Activated CD4-positive, CD25-positive, alpha-beta regulatory T cell (primary cell): ENCODE measurements at places on chromosomes 11 and 22.

GRCh38 chr11:68878022-68878421, 25.6 kb downstream of the MRPL21 start:
- no peak for DNase-seq

DNA sequence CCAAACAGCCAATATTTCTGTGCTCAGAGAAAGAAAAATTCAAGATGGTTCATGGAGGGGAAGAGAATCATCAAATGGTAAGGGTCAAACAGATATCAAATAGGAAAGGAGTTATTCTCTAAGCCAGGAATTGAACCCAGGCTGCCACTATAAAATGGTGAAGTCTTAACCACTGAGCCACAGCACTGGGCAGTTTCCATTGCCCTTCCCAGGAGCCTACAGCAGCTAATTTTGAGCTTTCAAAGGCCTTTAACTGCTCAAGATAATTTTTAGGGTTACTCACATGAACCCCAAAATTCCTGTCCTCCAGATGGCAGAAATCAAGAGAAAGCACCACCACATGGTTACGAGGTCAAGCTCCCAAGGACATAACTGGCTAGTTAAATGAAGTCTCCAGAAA, 176.2 kb downstream of the KIF18A start:
- no peak for DNase-seq

DNA sequence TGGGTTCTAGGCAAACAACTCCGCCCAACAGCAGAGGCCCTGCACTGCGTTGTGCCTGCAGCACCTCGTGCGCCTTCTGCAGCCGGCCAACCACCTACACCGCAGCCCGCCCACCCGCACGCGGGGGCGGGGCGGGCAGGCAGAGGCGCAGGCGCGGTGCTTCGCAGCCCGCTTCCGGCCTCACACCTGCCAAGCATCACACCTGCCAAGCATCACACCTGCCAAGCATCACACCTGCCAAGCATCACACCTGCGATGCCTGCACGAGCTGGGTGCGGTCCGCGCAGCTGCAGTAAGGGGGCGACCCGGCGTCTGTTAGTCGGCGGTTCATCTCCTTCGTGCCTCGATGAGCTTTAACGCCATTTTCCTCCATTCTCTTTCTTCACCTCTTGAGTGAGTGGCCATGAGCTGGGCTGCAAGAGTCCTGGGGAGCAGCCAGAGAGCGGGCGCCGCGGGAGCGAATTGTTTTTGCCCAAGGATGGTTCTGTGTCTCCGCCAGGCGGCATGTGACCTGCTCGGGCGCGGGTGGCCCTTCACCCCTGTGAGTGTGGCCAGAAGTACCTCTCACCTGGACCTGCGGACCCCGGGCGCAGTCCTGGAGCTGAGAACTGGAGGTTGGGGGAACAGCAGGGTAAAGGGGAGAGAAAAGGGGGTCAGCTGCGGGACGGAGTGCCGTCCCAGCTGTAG, at the start of gene LDHAL6A:
Gene LDHAL6A, plus strand, starts transcription at position 171 of the 687 bp plus-strand sequence. CDS start 825 bp downstream, outside the sequence.
- DNase-seq, result no peak

GRCh38 chr11:5232176-5232575, 2.1 kb downstream of the HBD start:
- DNase-seq, result no peak

DNA sequence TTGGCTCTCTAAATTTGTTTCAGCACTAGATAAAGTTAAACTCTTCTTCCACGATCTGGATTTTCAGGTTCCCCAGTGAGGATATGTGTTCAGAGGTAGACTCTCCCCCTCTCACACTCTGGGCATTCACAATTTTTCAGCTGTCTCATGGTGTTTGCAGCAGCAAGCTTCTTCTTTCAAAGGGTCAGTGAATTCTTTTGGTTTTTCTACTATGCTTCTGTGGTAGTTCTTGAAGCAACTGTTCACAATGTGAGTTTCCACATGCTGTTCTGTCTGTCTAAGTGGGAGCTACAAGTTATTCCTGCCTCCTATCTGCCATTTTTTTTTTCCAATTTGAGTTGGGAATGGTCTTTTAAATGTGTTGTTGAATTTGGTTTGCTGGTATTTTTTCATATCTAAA, 25.4 kb downstream of the CNTF start:
- DNase-seq, result no peak

DNA sequence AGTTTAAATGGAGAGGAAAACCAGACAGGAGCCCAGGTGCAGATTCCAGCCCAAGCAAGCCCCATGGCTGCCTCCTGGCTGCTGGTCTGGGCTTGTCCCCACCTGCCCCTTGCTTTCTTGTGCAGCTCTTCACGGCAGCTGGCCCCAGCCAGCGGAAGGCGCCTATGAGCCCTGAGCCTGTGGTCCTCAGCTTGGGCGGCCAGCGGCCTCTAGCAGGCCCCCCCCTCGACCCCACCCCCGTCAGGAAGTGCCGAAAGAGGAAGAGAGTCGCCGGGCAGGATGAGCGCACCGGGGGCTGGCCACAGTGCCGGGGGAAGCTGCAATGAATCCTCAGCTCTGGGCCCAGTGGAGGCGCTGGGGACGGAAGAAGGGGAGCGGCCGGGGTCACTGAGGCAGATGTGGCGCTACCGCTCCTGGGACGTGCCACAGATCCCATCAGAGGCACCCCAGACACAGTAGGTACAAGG, 2.1 kb upstream of the DGKZ start:
- no peak for DNase-seq

GRCh38 chr11:1048375-1049070, 12.0 kb upstream of the MUC6 start:
- no peak for DNase-seq

DNA sequence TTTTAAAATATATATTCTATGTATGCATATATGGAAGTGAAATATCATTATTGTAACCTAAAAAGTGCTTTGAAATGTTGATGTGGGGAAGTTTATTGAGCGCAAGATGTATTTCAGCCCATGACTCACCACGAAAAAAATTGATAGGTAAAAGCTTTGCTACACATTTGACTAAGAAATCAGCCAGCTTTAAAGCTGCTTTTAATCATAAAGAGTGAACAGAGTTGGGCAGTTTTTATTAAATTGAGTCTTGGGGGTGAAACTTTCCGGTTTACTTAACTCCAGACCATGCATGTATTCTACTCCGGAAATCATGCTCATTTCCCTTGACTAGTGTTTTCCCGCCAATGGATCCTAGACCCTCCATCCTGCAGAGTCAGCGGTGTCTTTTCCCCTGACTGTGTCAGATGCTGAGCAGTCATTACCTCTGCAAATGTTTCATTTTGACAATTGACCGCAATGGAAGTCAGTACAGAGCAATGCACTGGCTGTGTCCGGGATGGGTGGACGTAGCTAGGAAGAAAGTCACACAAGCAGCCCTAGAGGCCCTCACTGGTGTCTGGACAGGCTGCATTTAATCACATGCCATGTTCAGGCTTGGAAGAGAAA, 47.2 kb upstream of the MPEG1 start:
- no peak for DNase-seq

- DNase-seq, result no peak
Measured at GRCh38 chr22:44456661-44457412, 41.2 kb downstream of the RTL6 start.

- DNase-seq, result no peak
Measured at GRCh38 chr11:84812471-84812969, 814.6 kb downstream of the DLG2 start.

- DNase-seq, result no peak
Measured at GRCh38 chr11:71998649-71999310, at the start of gene IL18BP. IL18BP (plus strand) TSS chr11:71998909; CDS start chr11:71999985, 1,076 bp downstream.

GRCh38 chr11:131373095-131373725, 2.8 kb downstream of the NTM start:
- DNase-seq, result no peak

GRCh38 chr11:20873054-20873453, 203.7 kb downstream of the NELL1 start:
- DNase-seq, result no peak

- DNase-seq, result no peak
Measured at GRCh38 chr22:27127911-27128310, 470.5 kb downstream of the MIAT start.

GRCh38 chr22:42065438-42066125, 5.0 kb downstream of the NAGA start:
- no peak for DNase-seq

GRCh38 chr11:69909561-69910518, 90.6 kb upstream of the FGF3 start:
- no peak for DNase-seq

DNA sequence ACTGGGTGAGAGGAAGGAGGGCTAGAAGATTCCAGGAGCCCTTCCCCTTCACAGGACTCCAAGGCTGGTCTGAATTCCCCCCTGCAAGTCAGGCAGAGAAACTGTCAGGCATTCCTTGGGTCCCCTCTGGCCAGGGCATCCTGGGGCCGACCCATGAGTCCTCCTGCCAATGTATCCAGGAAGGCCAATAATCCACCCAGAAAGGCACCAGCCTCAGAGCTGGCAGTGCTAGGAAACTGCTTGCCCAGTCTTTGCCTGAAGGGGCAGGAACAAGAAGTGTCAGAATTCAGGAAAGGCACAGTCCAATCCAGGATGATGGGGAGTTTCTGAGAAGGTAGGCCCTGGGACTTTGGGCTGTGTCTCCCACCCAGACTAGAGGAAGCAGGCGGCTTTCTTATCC, 41.0 kb downstream of the BUD13 start:
- DNase-seq, result no peak

DNA sequence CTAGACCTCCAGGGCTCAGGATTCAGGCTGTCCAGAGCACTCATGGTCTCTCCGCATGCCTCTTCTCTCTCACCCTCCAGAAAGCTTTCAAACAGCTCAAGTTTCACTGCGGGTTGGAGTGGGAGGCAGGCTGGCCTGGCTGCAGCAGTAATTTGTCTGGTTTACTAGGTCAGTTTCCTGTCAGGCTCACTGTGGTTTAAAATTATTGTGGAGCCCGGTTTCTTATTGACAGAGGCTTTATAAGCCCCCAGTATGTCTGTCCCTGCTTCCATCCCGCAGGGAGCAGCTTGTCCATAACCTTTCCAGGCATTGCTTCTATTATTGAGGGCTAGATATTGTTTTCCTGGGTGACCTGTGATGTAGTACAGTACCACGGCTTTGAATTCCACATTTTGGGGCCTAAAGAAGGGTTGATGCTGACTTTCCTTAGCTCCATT, 235.3 kb upstream of the SORL1-AS1 start:
- DNase-seq, result no peak

- DNase-seq, result no peak
Measured at GRCh38 chr11:112278803-112279202, 18.1 kb upstream of the PLET1 start.

DNA sequence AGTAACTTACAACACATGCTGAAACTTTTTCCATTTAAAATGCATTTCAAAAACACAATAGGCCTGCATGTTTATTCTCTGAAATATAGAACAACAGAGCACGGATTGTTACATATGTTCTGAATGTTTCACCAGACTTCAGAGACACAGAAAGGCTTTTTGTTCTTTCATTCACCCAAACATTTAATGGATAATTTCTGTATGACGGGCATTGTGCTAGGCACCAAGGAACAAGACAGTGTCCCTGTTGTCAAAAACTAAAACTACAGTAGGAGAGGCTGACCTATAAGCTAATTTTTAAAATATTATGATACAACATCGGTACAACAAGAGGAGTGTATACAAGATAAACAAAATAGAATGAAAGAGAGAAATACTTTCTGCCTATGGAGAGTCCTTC, 81.9 kb upstream of the TEAD1 start:
- no peak for DNase-seq

DNA sequence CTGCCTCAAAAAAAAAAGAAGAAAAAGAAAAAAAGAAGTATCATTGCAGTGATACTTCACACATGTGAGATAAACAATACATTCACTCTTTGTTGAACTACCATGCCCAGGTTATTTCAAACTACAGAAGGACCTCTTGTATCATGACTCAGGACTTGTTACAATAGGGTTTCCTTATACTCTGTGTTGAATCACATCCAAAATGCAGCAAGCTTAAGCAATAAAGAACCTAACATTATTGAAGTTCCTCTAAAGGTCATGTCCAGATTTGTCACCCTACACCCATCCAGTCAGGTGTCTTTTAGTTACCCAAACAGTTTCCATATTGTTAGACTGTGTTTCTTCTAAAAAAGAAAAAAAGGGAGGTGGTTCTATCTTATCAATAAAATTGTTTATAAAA, 26.9 kb upstream of the ALKBH3 start:
- no peak for DNase-seq

GRCh38 chr22:32281072-32281471, 25.9 kb upstream of the SLC5A4 start:
- no peak for DNase-seq

- no peak for DNase-seq
Measured at GRCh38 chr22:30015846-30016245, 64.4 kb upstream of the HORMAD2 start.

DNA sequence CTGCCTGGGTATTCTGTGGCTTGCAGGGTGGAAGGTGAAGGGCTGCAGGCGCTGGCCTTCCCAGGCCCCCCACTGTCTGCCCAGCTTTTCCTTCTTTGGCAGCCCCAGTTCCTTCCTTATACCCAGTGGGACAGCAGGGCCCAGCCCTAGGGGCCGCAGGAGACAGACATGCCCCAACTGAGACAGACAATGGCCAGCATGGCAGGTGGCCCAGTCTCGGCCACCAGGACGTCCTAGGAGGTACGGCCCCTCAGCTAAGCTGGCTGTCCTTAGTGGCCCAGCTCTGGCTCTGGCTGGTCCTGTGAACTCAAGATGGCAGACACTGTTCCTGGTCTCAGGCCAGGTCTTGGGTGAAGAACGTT, 35.9 kb downstream of the RTN4R start:
- no peak for DNase-seq

GRCh38 chr11:94302776-94303175, 1.6 kb upstream of the IZUMO1R start:
- no peak for DNase-seq

DNA sequence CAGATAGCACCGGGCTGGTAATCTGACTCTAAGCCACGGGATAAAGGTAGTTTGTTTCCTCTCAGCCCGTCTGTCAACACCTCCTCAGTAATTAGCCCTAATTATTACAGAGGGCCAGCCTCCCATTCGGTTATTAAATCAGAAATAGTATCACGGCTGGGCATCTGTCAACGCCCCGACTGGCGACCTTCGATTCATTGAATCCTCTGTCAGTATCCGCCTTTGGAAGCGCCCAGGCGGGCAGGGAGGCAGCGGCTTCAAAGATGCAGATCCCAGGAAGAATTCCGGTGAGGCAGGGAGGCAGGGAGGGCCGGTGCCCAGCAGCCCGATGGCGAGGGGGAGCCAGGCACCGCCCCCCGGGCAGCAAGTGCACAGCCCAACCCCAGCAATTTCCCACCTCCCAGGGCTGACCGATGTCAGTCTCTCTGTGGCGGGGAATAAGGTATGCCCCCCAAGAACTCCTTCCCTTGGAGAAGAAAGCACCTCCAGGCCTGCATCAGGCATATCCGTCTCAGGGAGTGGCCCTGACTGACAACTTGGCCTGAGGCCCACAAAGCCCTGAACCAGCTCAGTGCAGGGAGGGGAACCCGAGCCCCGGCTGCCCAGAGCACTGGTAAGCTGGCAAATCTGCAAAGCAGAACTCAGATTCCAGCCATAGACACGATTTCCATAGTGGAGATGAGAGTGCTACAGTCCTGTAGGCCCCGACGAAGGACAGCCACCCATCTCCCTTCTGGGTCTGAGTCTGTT, 11.4 kb downstream of the GNB1L start:
- no peak for DNase-seq
